Renal pelvis (tissue), 12 donors: ENCODE measurements at places on chromosomes 4 and X.

- no peak for DNase-seq
These were observed 19.9 kb downstream of the MAN2B2 start for GRCh38 chr4:6594826-6595355.

DNA sequence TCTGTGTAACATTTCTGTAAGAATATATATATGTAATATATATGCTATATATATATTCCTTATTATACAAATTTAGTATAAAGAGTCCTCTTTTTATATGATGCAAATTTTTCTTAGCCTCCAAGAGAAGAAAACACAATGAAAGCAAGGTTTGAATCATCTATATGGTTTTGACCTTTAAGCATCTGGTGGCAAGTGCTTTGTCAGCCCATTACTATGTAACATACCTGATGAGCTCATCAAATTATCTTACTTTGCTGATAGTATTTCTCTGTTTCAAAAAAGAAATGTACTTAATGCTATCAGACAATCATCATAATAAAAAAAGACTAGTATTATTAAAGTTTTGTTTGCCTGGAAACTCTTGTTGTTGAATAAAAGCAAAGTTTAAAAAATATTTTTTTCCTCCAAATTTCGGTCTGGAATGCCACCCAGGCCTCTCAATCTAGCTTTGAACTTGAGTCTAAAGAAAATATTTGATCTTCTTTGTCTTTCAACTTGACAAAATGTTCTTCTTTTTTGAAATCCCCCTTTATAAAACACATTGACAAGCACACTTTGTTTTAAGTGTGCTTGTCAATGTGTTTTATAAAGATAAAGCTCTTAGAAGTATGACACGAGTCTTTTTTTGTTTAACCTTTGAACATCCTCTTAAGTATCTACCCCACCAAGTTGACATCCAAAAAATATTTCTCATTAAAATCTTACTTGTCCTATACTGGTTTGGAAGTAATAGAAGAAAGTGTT, 26.2 kb downstream of the ZNF330 start:
- DNase-seq, result no peak

DNA sequence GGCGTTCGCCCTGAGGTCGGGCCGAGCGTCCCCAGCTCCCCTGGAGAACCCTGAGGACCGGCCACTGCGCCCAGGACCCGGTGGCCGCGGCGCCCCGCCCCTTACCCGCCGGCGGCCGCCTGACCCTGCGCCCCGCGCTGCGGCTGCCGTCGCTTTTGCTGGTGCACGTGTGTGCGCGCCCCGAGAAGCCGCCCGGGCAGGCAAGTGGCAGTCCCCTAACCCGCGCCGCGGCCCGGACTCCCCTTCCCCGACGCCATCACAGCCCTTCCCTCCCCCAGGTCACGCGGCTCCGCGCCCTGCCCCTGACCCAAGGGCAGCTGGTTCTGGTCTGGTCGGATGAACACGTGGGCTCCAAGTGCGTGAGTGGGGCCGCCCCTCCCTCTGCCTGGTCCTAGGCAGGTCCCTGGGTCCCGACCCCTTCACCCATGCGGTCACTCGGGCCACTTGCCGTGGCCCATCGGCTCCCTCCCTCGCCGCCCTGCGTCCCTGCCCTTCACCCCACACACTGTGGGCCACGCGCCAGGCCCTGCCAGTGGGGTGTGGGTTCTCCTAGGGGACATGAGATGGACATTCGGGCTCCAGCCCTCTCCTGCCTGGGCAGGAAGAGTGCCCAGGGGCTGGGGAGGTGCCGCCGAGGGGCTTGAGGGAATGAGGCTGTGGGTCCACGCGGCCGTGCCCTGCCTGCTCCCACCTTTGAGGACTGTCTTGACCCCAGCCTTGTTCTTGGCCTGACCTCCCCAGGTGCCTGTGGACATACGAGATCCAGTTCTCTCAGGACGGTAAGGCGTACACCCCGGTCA, 8.0 kb upstream of the FGFRL1 start:
- no peak for DNase-seq

DNA sequence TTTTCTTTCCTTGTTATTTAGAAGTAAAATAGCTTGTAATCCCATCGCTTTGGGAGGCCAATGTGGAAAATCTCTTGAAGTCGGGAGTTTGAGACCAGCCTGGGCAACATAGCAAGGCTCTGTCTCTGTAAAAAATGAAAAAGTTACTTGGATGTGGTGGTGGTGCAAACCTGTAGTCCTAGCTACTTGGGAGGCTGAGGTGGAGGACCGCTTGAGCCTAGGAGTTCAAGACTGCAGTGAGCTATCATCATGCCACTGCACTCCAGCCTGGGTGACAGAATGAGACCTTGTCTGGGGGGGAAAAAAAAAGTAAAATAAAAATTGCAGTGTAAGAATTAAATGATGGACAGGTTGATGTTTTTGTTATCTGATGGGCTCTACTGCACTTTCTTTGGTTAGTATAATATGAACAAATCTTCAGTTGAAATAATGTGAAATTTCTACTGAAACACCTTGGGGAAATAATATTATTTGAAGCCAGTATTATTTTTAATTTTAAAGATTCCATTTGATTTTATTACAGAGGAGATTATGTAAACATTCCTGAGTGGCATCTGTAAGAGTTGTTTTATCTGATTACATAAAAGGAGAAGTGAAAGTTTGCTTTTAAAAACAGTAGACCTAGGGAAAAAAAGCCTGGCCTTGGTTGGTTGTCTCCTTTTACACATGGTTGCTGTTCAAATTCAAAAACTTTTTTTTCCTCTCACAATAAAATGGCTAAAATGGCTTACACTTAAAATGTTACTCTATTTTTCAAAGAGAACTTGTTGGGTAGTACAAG, 10.5 kb upstream of the NDUFC1 start:
- no peak for DNase-seq

GRCh38 chrX:70044541-70045245, 5.0 kb downstream of the AWAT2 start:
- DNase-seq, result no peak
